Caco-2 (cell line): ENCODE measurements at places on chromosomes 5 and 9.

GRCh38 chr9:95073042-95073607 is 244.4 kb downstream of the FANCC start:
- DNase-seq, result peak; percentile 48

DNA sequence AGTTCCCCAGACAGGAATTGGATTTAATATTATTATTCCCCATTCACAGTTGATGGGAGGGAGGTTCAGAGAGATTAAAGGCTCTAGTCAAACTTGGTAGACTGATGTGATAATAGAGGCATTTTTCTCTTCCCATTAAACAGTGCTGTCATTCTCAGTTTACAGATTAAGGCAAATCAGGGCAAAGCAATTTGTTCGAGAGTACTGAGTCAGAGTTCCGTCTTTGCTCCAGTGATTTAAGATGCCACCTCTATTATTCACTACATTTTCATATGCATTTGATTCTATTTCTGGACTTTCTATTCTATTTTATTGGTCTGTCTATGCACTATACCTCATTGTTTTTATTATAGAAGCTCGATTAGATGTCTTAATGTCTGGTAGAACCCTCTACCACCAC is 201.0 kb upstream of the RAI14 start:
- DNase-seq, result no peak

GRCh38 chr5:124831687-124832240 is 85.3 kb upstream of the ZNF608 start:
- DNase-seq, result no peak

- no peak for DNase-seq
These were observed 37.9 kb downstream of the ARPC5L start for GRCh38 chr9:124899845-124900244.

DNA sequence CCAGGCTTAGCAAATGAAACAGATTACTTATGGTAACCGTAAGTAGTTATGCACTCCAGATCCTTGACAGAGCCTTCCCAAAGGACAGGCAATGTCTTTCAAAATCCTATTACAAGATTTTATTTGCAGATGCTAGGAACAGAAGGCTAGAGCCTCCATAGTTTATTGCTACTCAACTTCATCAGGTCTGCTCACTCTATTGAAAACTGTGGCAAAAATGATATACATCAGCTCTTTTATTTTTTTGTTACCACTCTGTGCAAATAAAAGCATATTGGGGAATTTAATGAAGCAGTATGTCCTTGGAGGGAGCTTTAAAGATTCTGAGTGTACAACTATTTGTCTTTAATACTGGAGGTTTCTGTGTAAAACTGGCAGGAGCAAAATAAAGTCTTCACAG is 46.5 kb downstream of the SLC44A1 start:
- no peak for DNase-seq

DNA sequence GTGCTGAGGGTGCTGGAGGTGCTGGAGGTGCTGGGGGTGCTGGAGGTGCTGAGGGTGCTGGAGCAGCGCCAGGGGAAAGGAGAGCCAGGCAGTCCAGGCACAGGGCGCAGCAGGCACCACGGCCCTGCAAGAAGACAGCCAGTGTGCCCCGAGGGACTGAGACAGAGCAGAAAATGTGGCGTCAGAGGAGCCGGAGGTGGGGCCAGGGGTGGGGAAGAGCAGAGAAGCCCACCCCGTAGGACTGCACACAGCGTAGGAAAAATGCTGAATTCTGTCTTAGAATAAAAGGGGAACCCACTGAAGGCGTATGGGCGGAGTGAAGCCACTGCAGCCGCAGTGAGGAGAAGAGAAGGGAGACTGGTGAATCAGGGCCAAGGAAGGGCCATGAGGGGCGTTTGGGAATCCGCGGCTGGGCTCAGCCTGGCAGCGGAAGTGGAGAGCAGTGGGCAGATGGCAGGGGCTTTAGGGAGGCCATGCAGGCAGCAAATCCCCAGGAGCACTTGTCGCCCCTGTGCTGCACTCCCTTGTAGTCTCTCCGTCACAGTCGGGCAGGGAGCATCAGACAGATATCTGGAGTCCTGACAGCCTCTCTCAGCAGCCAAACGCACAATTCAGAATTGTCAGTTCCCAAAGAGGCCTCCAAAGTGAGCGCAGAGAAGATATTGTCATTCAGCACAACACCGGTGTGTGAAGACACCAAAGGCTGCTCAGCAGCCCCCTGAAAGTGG is 35.9 kb upstream of the LECT2 start:
- DNase-seq, result no peak

DNA sequence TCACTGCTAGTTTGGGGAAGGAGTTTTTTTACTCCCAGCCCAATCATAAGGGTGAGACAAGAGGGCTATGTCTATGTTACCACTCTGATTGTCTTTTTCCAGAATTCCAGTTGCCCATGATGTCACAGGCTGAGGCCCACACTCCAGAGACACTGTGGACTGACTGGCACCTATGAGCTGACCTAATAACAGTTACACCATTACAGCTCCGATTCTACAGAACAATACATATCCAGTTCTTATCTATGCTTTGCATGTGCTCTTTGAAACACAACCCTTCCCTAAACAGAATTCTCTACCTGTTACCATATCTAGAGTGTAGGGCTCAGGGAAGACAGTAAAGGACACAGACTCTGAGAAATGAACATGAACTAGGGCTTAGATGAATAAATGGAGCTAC is 45.7 kb upstream of the ALDOB start:
- DNase-seq, result no peak

DNA sequence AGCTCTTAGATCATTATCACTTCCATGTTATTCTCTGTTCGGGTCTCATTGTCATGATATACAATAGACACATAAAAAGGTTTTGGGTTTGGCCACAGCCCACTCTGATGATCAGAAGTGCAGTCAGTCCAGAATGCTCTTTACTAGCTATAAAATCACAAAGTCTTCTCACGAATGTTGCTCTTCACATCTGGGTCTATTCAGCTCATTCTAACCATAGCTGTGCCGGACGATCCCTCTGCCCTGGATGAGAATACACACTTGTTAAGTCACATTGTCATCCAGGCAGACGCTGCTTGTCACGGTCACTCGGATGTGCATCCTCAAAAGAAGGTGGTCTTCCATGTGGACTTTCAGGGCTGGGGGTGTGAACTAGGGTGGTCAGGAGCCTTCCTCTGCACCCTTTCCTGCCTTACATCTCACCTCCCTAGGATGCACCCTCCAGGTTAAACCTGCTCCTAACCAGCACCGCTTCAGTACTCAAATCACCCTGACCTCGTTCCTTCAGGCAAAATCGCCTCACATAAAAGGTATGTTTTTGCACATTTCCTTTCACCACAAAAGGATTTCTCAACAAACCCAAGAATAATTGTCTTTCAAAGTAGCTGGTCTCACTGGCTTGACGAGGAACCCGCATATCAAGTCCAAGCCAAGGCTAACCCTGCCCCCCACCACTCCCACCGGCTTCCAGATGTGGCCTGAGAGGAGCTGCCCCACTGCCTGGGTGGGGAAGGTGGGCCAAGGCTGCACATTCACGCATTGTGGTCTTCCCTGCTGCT is 21.9 kb downstream of the ANKH start:
- no peak for DNase-seq

DNA sequence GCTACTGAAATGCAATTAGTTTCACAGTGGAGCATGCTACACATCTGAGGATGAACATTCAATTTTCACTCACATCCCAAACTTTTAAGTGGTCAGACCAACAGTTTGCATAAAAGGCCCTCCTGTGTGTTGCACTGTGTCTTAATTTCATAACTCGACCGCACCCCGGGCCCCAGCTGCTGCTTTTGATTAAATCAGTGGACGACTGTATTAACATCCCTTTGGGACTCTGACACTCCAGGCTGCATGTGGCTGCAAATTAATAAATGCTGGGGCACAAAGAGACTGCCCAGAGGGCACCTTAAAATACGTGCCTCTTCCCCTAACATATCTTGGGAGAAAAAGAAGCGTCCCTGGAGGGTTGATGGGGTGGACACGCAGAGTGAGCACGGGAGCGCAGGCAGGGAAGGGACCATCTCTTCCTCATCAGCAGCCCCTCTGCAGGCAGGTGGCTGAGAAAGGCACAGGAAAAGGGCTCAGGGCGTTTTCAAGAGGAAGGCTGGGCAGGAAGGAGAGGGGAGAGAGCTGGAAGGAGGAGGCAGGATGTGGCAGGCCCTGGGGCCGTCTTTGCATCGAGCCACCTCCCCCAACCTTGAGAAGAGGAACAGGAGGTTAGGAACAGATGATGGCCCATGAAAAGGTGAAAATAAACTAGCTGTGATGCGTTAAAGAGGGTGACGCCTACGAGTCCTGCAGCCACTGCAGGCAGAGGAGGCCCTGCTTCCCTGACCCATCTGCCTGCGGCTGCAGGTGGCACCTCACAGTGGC is 18.6 kb downstream of the MED10 start:
- no peak for DNase-seq

DNA sequence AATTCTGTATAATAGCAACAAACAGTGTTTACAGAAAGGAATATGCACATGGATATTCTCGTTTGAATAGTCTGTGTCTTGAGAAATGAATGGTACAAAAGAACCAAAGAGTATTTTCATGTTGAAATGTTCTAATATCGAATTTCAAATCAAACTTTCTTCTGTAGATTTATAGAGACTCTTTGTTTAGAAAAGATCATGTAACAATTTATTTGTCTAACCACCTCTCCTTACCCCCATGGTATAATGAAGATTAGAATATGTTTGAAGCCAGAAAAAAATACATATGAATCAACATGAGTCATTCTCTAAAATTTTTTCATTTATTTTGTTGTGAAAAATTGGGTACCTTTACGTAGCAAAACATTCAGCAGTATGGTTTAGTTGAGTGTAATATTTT is 285.6 kb downstream of the PRR16 start:
- no peak for DNase-seq

- no peak for DNase-seq
These were observed 59.3 kb upstream of the SELENOP start for GRCh38 chr5:42870882-42871418.

DNA sequence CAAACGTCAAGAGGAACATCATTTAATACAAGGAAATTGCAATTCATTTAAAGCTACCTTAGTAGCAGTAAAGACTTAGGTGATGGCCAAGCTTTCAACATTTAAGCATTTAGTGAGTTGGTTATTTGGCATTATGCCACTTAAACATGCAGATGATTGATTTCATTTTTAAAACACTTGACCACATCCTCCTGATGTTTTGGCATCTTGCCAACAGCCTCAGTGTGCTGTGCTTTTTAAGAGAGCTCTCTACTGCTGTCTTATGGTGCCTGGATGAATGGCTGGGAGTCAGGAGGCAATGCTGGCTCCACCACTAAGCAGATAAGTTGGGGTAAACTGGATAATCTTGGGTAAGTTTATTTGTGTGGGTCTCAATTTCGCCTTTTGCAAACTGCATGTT is 364.5 kb downstream of the MAN2A1 start:
- no peak for DNase-seq

GRCh38 chr9:124079176-124079925 is 67.8 kb downstream of the LHX2 start:
- no peak for DNase-seq

DNA sequence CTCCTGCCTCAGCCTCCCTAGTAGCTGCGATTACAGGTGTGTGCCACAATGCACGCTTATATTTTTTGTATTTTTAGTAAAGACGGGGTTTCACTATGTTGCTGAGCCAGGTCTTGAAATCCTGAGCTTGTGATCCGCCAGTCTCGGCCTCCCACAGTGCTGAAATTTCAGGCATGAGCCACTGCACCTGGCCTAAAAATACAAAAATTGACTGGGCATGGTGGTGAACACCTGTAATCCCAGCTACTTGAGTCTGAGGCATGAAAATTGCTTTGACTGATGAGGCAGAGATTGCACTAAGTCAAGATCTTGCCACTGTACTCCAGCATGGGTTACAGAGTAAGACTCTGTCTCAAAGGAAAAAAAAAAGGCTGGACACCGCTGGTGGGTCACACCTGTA is 13.1 kb upstream of the DYNC2I2 start:
- DNase-seq, result no peak

GRCh38 chr9:104984121-104984520 is 56.2 kb upstream of the ABCA1 start:
- no peak for DNase-seq

DNA sequence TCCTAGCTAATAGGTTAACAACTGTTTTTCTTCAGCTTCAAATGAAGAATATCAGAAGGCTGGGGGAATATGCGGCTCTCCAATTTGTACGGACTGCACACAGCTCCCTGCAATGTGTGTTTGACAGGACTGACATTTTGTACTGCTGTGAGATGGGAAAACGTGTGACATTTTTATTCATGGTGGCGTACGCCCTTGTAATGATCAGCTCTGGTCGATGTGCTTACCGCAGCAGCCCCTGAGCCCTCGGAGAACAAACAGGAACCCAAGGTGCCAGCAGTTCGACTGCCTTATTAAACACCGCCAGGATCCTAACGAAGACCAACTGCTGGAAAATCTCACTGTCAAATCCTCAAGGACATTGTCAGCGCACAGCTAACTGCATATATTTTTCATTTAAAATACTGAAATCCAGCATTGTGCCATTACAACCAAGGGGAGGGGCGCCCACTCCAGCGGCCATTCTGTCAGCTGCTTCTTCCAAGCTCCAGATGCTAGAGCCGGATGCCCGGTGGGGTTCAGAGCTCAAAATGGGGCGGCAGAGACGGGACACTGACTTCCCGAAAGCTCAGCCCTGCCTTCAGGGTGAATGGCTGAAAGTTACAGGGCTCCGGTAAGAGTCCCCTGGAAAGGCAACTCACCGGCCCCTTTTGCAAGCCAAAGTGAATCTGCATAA is 66.8 kb downstream of the CRB2 start:
- DNase-seq, result peak; percentile 11

DNA sequence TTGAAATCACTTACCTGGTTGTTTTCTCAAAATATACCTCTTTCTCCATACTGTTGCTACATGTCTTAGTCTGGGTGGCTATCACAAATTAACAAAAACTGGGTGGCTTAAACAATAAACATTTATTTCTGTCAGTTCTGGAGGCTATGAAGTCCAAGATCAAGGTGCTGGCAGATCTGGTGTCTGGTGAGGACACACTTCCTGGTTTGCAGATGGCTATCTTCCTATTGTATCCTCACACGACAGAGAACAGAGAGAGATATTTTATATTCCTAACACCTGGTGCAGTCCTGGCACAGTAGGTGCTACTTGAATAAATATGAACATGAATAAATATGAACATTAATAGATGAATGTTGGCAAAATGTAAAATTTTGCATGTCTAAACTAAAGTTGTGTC is 164.3 kb upstream of the ACOT12 start:
- no peak for DNase-seq
